CD4-positive, alpha-beta T cell treated with Interleukin-1 beta for 1 hour (primary cell): ENCODE measurements at places on chromosomes 6 and 20.
A peak's percentile ranks its signal among the peaks of the same experiment; 100 is the strongest.

- no peak for DNase-seq
These were observed 9.8 kb downstream of the DUSP15 start for GRCh38 chr20:31860390-31861134.

GRCh38 chr6:38323216-38323615 lies 316.5 kb downstream of the BTBD9 start:
- DNase-seq, result no peak

- no peak for DNase-seq
These were observed 16.0 kb downstream of the DOP1A start for GRCh38 chr6:83083476-83083875.

GRCh38 chr6:31172973-31173384 lies 2.5 kb upstream of the POU5F1 start:
- DNase-seq, result no peak

DNA sequence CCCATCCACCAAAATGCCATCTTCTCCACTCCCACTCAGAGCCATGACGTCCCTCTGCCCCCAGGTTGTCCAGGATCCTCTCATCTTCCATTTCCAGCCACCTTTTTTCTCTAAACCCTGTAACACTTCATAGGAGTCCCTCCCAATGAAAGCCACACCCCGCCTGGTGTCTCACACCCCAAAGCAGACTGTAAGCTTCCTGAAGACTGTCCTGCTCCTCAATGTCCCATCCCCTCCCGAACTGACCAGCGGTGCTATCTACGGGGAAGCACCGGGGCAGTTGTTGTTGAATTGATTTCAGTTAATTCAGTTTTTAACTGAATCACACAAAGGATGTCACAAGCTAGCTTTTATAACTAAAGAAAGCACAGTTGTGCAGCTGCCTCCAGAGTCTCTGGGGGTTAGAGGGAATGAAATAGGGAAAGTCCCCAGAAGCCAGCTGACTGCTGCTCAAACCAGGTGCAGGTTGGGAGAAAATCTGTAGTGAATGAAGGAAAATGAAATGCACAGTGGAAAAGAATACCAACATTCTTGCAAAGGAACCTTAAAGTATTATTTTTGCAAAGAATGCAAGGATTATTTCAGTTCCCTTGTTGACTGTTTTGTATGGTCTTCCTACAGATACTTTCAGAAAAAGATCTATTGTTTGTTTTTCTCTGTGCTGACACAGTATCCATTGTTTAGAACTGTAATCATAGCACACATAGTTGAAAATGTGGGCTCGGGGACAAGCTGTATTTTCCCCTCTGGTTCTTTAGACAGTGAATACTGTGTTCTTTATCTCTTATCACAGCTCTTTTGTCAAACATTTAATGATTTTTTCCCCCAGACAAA lies 222.6 kb upstream of the QKI start:
- DNase-seq, result no peak

DNA sequence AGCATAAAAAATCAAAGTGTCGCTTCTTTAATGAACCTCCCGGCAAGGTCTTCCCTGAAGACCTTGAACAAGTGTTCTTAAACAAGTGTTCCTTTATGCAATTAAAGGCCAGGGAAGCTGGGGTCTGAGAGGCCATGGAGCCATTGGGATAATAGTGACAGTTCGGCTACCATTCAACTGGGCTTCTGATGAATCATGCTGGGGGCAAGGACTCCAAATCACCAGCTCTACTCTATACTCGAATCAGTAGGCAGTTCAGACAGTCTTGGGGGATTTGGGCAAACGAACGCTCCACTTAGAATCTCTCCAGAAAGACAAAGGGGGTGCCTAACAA lies 34.7 kb upstream of the EZR start:
- DNase-seq, result no peak

DNA sequence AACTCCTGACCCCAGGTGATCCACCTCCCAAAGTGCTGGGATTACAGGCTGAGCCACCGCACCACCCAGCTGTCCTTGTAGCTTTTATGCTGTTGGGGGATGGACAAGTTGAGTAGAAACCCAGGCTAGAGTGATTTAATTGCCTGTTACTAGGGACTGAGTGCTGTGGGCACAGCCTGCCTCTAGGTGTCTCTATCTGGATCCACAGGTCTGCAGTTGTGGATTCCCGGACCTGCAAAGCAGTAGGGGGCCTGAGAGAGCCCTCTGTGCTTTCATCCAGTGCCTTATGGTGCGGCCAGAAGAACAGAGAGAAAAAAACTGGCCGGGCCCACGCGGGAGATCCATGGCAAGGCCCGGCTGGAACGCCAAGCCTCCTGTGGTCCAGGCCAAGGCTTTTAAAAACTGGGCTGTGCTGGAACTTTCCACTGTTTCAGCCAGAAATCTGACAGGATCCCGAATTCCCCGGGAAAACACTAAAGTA lies 5.2 kb downstream of the SIRPA start:
- no peak for DNase-seq

DNA sequence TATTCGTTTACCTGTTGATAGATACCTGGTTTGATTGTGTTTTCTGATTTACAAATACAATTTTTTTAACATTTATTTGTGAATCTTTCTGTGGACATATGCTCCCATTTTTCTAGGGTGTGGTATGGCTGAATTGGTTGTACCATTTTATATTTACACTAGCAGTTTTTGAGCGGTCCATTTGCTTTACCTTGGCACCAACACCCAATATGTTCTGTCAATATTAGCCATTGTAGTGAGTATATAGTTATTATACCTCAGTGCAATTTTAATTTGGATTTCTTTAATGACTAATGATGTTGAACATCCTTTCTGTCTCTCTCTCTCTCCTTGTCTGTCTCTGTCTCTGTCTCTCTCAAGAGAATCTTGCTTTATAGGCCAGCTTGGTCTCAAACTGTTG lies 278.5 kb downstream of the CDKAL1 start:
- no peak for DNase-seq

- DNase-seq, result peak; percentile 3
These were observed 274.1 kb downstream of the CLIC5 start for GRCh38 chr6:45741437-45742171.

- no peak for DNase-seq
These were observed 113.6 kb upstream of the CCDC28A start for GRCh38 chr6:138659998-138660397.

DNA sequence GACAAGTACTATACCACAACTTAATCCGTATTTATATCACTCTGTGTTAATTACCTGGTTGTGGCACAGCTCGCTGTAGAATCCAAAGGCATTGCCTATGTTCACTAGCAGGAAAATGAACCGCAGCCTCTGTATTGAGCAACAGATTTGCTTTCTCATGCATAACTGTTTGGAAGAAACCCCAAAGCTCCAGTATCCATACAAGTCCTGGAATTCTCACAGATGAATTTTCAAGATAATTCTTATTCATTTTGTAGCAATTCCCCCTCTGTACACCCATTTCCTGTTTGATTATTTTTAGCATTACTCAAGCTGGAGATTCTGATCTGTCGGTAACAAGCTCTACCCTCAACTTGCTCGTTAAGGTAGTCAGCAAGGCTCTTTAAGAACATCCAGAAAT lies 63.5 kb downstream of the STMND1 start:
- DNase-seq, result no peak

DNA sequence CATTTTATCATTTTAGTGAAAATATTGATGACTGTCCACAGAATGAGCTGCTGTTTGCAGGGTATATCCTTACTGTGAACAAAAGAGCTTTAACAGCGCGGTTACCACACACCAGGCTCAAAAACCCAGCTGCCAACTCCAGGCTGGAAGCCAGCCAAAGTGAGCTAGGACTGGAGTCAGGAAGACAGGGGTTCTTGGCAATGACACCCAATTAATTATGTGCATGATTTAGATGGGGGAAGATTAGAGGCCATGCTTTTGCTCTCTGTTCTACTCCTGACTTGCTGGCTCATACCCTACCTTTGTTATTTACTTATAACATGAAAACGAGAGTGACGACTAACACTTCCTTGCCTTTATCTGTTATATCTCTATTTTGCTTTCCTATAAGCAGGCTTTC lies 128.9 kb upstream of the SHLD1 start:
- DNase-seq, result no peak

DNA sequence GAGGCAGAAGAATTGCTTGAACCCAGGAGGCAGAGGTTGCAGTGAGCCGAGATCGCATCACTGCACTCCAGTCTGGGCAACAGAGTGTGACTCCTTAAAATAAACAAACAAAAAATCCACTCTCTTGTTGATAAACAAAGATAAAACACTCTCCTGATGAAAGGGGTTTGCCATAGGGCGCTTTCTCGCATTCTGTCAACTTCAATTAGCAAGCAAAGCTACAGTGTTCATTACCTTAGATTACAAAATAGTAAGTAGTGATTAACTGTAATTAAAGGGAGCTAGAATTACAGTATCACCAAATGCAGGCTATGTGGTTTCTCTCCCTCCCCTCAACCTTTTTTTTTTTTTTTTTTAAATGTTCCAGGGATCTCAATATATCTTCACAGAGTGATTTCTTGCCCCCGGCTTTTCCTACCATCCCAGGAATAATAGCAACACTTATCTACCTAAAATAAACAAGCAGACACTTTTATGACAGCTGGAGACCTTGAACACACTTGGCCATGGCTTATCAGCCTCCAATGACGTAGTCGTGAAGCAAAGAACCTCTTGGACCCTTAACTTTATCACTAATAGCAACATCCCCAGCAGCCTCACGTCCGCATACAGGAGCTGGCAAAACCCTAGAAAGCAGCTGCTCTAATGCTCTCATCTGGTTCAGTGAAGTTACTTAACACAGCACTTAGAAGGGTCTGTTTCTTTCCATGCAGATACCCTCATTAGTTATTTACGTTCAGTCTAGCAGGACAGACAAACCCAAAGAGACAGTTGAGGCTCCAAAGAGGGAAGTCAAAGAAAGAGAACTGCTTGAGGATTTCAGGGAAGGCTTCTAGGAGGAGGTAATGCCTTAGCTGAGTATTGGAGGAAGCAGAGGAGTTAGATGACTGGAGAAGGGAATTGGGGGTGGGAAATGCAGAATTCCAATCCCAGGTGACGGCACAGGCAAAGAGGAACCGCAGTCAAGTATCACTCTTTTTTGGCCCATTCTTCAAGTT lies 37.9 kb upstream of the NEDD9 start:
- DNase-seq, result no peak

DNA sequence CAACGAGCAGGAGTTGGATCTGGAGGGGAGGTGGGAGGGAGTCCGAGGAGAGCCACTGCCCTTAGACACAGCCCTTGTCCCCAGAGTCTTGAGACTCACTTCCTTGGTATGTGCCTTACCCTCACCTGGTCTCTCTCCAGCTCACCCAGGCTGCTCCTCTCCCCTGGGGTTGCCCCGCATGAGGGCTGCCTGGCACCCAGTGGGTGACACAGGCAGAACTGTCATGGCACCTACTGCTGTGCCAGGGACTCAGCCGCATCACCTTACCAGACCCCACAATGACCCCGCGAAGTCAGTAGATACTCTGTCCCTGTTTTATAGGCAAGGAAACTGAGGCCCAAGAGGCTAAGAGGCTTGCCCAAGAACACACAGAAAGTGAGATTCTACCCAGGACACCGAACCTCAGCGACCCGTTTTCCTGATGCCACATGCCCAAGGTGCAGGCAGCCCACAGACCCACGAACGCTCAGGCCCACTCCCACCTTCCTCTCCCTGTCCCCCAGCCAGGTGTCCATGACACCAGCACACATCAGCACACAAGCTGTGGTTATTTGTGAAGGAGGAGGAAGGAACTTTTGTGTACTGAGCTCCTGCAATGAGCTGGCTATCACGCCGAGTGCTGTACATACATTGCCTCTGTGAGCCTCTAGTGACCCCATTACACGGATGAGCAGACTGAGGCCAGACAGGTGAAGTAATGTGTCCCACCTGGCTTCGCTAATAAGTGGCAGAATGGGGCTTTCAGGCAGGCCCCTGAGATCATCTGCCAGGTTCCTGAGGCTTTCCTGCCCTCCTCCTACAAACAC lies 168.1 kb downstream of the GRM4 start:
- no peak for DNase-seq

DNA sequence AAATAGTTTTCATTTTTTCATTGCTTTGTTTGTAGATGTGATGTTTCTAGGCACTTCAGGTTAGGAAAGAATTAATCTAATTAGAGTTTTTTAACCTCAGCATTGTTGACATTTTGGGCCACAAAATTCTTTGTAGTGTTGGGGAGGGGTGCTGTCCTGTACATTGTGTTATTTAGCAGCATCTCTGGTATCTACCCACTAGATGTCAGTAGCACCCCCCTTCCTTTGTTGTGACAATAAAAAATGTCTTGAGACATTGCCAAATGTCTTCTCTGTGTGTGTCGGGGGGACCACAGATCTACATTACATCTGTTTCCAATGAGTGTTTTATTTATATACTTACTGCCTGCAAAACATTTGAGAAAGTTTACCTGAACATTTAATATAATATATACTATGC lies 45.6 kb downstream of the EYA4 start:
- no peak for DNase-seq

DNA sequence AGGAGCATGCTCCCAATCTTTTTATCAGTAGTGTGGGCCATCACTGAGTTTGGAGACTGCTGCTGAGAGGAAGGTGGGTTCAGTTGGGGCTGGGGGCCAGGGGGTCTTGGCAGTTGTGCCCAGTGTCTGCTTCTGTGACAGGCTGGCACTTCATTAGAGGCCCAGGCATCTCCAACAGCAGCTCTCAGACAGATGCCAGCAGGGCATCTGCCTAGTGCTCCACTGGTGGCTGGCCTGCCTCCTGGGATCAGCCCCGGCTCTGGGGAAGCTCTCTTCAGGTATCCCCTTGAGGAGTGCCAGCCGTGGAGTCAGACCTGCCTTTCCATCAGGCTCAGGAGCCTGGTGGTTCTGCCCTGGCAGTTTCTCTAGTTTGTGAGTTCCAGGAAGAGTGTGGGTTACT lies 77.3 kb downstream of the DTD1 start:
- DNase-seq, result no peak

DNA sequence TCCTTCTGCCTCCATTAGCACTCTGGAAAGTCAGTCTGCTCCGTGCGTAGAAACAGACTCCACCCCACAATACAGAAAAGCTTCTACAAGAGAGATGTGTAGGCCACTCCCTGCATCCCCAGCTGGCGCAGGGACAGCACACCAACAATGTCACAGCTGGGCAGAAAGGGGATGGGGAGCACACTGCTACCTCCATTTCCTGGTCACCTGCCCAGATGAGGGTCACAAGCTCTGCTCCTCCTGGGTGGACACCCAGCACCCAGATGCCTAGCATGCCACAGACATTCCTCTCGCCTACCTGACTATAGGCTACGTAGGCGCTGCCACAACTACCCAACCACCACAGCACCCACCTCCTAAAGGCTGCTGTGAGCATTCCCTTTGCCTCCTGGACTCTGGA lies 12.2 kb downstream of the BEND3 start:
- no peak for DNase-seq

- DNase-seq, result no peak
These were observed 13.7 kb downstream of the DACT2 start for GRCh38 chr6:168305863-168306262.

GRCh38 chr20:35144694-35145093 lies 2.4 kb downstream of the EDEM2 start:
- DNase-seq, result peak; percentile 53
